NCI-H2081 treated with DMSO at 0.1 percent for 48 hours (cell line): ENCODE measurements at places on chromosomes 11 and 22.

GRCh38 chr11:44926036-44926435, 24.6 kb downstream of the TP53I11 start:
- DNase-seq: no peak

DNA sequence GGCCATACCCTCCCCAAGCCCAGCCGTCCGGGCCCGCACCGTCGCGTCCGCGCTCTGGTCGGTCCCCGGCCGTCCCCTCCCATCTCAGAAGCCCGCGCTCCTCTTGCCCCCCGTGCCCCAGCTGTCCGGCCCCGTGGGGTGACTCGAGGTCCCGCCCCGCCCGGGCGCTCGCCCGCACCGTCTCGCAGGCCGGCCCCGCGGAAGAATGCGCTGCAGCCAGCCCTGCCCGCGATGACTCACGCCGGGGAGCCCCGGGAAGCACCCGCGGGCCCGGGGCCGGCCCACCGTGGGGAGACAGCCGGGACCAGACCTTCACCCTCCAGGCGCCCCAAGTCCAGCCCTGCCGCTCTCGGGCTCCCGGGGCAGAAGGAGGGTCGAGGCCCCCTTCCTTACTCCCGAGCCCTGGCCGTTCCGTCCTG, 320 bp upstream of the PHLDA2 start:
- no peak for DNase-seq

- no peak for DNase-seq
These were observed 25.9 kb upstream of the SCARF2 start for GRCh38 chr22:20463324-20464095.

GRCh38 chr11:60121264-60121663, 32.8 kb downstream of the MS4A2 start:
- no peak for DNase-seq

GRCh38 chr11:107733518-107733917, 21.7 kb upstream of the SLN start:
- DNase-seq: no peak

DNA sequence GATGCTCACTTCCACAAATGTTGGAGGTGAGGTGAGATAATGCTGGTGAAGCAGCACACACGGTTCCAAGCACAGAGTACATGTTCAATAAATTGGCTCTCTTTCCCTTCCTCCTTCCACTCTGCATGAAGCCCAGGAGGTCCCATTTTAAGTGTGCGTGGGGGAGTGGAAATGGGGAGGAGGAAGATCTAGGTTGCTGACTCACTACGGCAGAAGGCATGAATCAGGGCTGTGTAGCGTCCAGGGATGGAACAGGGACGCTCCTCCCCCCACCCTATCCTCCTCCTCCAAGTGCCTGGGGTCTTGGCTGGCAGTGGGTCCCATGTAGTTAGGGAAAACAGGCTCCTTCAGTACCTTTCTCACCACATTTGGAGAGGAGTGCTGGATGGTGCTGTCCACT, 44.2 kb downstream of the TRIM66 start:
- DNase-seq: no peak

GRCh38 chr11:88337987-88338668, 592 bp upstream of the CTSC start:
- DNase-seq: no peak

- no peak for DNase-seq
These were observed 19.4 kb downstream of the NELL1 start for GRCh38 chr11:20688761-20689160.

DNA sequence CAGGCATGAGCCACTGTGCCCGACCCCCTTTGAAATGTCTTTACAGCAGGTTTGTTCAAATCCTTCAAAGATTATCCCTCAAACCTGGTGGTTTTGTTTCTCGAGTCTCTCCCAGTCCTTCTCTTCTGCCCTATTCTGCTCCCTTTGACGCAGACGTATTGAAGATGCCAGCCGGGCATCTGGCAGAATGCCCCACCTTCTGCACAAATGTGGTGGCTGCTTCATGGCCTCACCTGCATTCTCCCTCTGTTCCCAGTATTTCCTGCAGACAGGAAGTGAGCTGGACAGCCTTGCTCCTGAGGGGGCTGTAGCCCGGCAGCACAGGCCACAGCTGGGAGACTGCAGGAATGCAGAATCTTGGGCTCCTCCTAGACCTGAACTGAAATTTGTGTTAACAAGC, 4.8 kb upstream of the NAP1L4 start:
- DNase-seq: no peak

- no peak for DNase-seq
These were observed at the start of gene SLC17A6 for GRCh38 chr11:22337596-22338485. Gene SLC17A6 (plus strand): TSS chr11:22338381. CDS start chr11:22338534, 153 bp downstream.

GRCh38 chr22:29079218-29079901, 6.5 kb downstream of the KREMEN1 start:
- no peak for DNase-seq

DNA sequence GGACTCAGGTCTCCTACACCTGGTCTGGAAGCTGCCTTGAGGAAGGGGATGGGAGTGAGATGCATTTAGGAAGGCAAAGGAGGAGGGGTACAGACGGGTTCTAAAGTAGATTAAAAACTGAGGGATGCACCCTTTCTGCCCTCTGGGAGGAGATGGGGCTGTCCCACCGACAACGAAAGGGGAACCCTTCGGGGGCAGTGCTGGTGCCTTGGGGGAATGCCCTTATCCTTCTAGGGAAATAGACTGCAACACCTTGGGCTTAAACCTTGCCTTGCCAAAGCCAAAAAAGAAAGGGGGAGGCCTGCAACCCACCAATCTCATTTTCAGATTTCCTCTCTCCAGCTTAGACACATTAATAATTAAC, 89.8 kb downstream of the PLEKHA7 start:
- DNase-seq: no peak

DNA sequence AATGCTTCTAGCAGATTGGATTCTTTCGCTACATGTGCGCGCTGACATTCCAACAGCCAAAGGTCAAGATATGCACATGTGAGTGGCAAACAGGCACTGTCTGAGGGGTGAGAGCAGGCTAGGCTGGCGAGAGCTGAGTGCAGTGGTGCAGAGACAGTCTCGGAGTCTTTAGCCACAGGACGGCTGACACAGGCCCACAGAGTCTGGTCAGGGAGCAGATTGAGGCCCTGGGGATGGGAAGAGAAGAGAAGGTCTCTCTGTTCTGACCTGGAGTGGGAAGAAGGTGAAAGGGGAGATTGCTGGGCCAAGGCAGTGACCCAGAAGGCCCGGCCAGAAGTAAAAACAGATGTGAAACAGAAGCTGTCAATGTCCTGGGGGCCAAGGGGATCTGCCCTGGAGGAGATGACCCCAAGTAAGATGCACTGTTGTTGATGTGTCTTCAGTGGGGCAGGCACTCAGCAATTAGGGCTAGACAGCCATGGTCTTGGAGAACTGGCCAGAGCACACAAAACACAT, 197.8 kb downstream of the ETS1 start:
- DNase-seq: no peak

DNA sequence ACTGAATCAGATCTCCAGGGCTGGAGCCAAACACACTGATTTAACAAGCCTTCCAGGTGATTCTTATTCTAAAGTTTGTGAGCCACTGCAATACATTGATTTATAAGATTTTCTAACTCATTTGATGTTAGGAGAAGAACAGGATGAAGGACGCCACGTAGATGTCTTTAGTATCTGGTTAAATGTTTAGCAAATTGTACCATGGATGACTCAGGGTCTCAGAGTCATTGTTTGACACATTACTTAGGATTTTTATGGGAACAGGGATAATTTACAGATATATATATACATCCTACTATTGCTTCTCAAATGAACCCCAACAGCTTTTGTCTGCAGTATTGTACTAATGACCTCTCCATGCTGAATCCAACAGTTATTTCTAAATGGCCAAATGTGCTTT, 143.1 kb upstream of the DDI1 start:
- DNase-seq: no peak
